ENCODE measurements at places on chromosomes 5 and 9. TPM values are rescaled to one million over a fixed set of nuclear protein-coding genes. Genes with fewer than 3 reads are reported as not detected.

GRCh38 chr9:22288661-22289060 is 158.0 kb upstream of the DMRTA1 start:
- DNase-seq: no peak

GRCh38 chr5:91119981-91120850 is 262.9 kb downstream of the ARRDC3 start:
- no peak for DNase-seq

DNA sequence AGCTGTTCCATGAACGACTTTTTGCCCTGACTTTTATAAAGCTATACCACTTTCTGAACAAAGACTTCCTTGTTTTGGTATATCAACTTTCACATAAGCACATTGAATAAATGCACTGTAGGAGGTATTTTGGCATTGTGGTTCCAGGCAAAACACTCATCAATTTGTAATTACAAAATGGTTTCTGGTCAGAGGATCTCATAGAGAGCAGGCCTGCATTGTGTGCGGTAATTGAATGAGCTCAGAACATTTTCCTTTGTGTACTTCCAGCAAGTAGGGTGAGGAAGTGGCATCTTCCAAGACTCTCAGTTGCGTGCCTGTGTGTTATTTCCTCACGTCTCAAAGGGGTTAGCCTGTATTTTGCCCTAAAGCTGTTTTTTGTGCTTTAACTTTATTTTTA is 89.2 kb downstream of the PDE6A start:
- no peak for DNase-seq

DNA sequence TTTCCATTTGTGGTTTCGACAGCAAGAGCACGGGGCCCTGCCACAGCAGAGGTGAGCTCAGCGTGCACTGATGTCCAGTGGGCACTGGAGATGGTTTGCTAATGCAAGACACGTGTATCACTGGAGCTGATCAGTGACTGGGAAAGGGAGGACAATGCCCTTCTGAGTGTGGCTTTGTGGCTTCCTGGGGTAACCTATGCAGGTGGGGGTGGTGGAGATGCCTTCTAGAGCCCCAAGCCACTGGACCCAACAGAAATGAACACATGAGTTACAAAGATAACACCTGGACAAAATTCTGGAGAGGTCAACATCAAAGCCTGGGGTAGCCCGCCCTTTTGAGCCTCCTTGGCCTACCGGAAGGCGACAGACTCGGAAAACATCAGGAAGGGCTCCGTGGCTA is 261.3 kb downstream of the CRB2 start:
- DNase-seq: no peak

The TNFSF15 gene
- 0.89 TPM for polyA plus RNA-seq
